ENCODE measurements at places on chromosomes 3 and 15. TPM values are rescaled to one million over a fixed set of nuclear protein-coding genes. Genes with fewer than 3 reads are reported as not detected.

ZNF774 gene
- total RNA-seq, result 1.1 TPM

MNS1 gene
- total RNA-seq, result 1.5 TPM

ERC2 gene
- total RNA-seq, result 0.75 TPM

CEMIP gene
- total RNA-seq, result 14.6 TPM

TMCO5A gene
- total RNA-seq, result not detected

PLSCR2 gene
- not detected for total RNA-seq

FANCD2OS gene
- not detected for total RNA-seq

PPP1R14D gene
- not detected for total RNA-seq

DNAH12 gene
- total RNA-seq, result under 0.01 TPM

CPA3 gene
- total RNA-seq, result not detected

COL6A5 gene
- total RNA-seq, result under 0.01 TPM

STXBP5L gene
- total RNA-seq, result under 0.01 TPM

PP2D1 gene
- total RNA-seq, result not detected

TXNRD3 gene
- 8.6 TPM for total RNA-seq

SLC7A14 gene
- total RNA-seq, result 0.44 TPM

CFAP20DC gene
- total RNA-seq, result 2.9 TPM

CMTM8 gene
- total RNA-seq, result 0.12 TPM

NAALADL2 gene
- 13.7 TPM for total RNA-seq

FGD5 gene
- total RNA-seq, result 0.37 TPM

LDHAL6B gene
- total RNA-seq, result not detected

LMLN gene
- total RNA-seq, result 10.0 TPM

CKMT1A gene
- not detected for total RNA-seq

C3orf70 gene
- 1.4 TPM for total RNA-seq

ANKRD63 gene
- not detected for total RNA-seq

SLC28A1 gene
- total RNA-seq, result 0.12 TPM

RNU5B-1 gene
- total RNA-seq, result not detected

SEMA3B gene
- total RNA-seq, result 6.8 TPM

SENP8 gene
- total RNA-seq, result 2.7 TPM

LIPH gene
- total RNA-seq, result not detected

DNAJA4 gene
- total RNA-seq, result 5.4 TPM

TMEM212 gene
- total RNA-seq, result not detected

PIERCE2 gene
- total RNA-seq, result 1.6 TPM

ONECUT1 gene
- total RNA-seq, result 0.12 TPM

KBTBD13 gene
- not detected for total RNA-seq

RETNLB gene
- not detected for total RNA-seq

CRABP1 gene
- not detected for total RNA-seq

GNAT1 gene
- not detected for total RNA-seq

OR5K2 gene
- total RNA-seq, result not detected

FMN1 gene
- 11.0 TPM for total RNA-seq

GOLGA8T gene
- total RNA-seq, result not detected

SLC28A2 gene
- total RNA-seq, result not detected

Measured in uterine smooth muscle cell (primary cell).